ENCODE measurements at places on chromosomes 6 and 20.

DNA sequence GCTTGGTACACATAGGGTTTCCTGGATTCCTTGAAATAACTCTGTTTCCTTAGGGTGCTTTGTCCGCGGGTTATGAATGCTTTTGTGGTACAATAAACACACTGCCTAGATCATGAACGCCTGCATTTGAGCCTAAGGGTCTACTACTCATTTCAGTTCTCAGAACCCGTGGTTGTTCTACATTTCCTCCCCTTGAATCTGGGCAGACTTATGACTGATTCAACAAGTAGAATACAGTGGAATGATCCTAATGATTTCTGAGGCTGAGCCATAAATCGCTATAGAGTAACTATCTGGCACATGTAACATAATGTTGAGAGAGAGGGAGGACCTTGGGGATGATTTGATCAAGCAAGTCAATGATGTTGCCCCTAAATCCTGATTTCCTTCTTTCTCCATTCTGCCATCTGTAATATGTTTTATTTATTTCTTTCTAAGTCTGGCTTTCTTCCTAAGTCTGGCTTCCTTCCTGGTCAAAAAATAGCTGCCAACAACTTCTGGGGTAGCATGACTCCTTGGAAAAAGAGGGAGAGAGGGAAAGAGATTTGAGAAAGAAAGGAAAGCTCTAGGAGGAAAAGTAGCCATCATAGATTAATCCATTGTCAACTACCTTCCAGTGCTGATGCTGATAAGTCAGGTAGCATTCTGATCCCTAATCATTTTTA, 23.0 kb downstream of the ABRACL start:
- DNase-seq = no peak

DNA sequence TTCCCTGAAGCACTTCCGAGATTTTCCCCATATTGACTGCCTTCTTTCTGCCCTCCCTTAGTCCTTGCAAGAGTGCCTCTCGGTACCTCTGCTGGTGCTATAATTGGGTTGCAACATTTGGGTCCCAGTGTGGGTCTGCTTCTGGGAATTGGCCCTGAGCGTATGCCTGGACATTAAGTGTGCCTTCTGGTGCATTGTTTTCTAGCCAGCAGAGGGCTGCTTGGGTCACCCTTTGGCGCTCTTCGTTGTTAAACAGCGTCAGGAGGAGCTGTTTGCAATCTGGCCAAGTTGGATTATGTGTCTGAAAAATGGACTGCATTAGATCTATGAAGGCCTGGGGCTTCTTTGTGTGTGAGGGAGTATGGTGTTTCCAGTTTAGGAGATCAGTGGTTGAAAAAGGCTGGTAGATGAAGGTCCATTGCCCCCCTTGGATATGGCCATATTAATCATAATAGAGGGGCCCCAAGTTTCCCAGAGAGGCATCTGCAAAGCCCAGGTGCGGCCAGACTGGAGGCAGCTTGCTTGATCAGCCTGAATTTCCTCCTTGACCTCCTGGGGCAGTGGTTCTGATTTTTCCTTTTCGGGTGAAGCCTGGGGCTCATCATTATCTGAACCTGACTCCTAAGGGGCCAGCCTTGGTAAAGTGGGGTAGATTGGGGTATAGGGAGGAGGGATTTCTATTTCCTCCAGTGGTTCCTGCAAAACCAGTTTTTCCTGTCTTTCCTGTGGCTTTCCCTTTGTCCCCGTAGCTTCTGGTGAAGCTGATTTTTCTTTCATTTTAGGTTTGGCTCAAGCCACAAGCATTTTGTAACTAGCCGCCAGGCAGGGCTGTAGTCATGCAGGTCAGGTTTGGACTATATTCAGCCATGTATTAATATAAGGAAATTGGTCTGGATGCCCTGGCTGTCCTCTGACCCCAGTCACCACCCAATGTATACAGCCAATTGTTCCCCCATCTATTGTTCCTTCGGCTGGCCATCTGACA, 85.4 kb upstream of the GPR6 start:
- peak; percentile 71 for DNase-seq

GRCh38 chr6:111534231-111534751, 51.3 kb upstream of the REV3L start:
- no peak for DNase-seq

- DNase-seq = no peak
Observed at GRCh38 chr6:84150705-84151104, 76.7 kb downstream of the CEP162 start.

DNA sequence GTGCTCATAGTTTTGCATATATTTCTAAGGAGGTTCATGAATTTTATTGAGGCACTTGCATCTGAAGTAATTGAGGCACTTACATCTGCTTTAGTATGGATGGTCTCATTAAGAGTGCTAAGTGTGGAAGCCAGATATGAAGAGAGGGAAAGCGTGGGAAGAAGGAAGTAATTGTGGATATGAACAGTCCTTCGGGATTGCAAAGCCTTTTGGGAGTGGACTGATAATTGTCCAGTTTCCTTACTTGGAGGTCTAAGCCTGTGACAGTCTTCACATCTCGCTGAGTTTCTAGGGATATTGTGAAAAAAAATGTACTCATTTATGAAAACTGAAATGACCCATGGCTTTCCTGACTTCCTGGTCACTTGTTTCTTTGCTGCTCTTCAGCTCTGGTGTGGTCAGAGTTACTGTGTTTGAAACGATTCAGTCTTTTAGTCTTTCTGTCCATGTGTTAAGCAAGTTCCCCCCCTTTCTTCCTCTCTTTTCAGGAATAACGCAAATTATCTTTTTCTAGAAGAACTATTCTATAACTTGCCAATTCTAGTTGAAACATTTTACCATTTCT, 137.3 kb downstream of the ZFAND3 start:
- no peak for DNase-seq

DNA sequence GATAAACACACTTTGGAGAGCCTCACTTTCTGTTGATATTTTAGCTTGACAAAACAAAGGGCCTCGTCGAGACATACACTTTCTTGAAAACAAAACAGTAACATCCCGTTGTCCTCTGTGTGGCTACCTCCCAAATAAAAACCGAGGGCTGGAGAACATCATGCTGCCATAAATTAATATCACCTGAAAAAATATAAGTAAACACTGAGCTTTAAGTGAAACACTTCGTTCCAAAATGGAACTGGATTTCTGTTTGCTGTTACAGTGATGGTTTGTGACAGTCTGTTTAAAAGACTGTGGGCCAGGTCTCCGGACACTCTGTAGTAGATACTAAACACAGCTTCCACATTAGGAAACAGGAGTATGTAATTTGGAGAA, 187.2 kb downstream of the SMOC2 start:
- no peak for DNase-seq

- peak; percentile 33 for DNase-seq
Observed at GRCh38 chr6:33851959-33852358, 48.2 kb upstream of the MLN start.

- no peak for DNase-seq
Observed at GRCh38 chr6:32318501-32318900, 53.2 kb downstream of the TSBP1 start.

DNA sequence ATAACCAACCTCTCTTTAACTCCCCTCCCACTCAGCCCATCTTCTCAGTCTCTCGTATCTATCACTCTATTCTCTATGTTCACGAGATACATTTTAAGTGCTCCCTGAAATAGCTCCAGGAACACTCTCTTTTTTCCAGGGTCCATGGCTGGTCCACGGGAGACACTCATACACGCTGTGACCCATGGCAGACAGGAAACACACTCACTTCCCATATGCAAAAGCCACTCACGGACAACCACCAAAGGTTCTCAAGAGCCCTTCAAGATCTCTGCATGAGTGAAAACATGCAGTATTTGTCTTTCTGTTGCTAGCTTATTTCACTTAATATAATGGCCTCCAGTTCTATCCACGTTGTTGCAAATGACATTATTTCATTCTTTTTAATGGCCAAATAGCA, 71.4 kb upstream of the PCSK2 start:
- no peak for DNase-seq

DNA sequence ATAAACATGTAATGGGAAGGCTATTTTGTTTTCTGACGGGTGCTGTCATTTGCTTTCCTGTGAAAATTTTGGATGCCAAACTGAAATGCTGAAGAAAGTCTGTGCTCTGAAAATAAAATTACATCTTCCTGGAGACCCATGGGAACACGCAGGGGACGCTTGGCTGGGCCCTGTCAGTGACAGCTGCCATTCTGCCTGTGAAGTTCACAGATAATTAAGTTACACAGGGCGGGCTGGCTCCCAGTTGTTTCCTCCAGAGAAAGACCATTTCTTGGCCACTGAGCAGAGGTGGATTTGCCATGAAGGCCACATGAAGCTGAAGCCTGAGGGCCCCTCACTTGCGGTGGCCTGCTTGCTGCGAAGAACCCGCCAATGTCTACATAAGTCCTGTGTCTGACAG, 93.5 kb downstream of the TMEM170B start:
- DNase-seq = no peak

GRCh38 chr20:62702895-62703852, 5.5 kb upstream of the NTSR1 start:
- DNase-seq = no peak

- peak; percentile 26 for DNase-seq
Observed at GRCh38 chr6:95693108-95693507, 115.8 kb downstream of the MANEA start.

DNA sequence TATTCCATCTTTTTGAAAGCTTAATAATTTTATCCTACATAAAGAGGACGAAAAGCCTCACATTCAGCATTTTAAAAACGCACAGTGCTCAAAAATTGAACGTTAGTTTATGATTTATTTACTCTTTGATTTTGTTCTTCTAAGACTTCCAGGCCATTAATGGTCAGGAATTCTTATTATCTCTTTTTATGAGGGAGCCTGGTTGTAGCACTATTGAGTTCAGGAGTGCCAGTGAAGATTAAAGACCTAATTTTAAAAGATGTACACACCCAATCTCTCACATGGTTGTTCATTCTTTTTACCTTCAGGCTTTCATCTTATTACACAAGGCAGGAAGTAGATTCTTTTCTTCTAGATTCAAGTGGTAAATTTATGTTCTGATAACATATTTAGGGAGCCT, 68.6 kb downstream of the HDDC2 start:
- no peak for DNase-seq

- no peak for DNase-seq
Observed at GRCh38 chr6:17985934-17986655, 1.3 kb downstream of the KIF13A start.

- DNase-seq = no peak
Observed at GRCh38 chr6:89585154-89585553, 53.4 kb downstream of the LYRM2 start.

DNA sequence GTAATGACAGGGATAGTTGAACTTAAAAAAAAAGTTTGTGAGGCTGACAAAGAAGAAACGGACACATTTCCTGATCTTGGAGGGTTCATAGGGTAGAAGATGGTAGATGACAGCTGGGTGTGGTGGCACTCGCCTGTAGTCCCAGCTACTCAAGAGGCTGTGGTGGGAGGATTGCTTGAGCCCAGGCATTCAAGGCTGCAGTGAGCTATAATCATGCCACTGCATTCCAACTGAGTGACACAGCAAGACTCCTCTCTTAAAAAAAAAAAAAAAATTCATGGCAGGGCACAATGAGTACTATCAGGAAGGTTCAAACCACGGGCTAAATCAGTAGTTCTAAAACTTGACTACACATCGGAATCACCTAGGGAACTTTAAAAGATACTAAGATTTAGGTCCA, 2.0 kb upstream of the MICA start:
- no peak for DNase-seq

- no peak for DNase-seq
Observed at GRCh38 chr6:28124971-28125353, 553 bp downstream of the ZSCAN16 start.

GRCh38 chr6:110520209-110520965, 44.0 kb upstream of the SLC22A16 start:
- DNase-seq = no peak

GRCh38 chr20:9140162-9140760, 71.4 kb downstream of the PLCB4 start:
- DNase-seq = no peak

DNA sequence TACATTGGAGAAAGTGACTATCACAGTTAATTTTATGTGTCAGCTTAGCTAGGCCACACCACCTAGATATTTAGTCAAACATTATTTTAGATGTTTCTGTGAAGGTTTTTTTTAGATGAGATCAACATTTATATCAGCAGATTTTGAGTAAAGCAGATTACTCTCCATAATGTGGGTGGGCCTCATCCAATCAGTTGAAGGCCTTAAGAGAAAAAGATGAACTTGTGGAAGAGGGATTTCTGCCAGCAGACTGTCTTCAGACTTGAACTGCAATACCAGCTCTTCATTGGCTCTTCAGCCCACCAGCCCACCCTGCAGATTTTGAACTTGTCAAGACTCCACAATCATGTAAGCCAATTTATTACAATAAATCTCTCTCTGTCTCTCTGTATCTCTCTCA, 25.1 kb upstream of the FBXO30 start:
- DNase-seq = no peak

- no peak for DNase-seq
Observed at GRCh38 chr6:38586992-38587391, 52.7 kb downstream of the BTBD9 start.

DNA sequence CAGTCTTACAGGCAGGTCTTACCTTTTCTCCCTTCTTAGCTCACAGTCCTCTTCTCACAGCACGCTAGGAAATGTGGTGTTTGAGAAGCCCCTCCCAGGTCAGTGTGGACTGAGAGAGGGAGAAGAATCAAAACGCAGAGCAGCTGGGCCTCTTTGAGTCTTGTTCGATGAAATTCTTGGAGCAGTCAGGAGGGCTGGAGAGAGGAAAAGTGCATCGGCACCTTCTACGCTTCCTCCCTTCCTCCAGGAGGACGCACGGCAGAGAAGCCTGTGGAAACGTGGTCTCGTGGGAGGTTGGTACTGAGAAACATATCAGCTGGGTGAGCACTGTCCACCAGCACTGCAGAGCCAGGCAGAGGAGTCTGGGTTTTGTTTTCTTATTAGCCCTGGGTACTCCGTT, 52.7 kb downstream of the TXLNB start:
- no peak for DNase-seq

GRCh38 chr6:168179133-168179532, 100.1 kb upstream of the FRMD1 start:
- no peak for DNase-seq

- no peak for DNase-seq
Observed at GRCh38 chr20:21312813-21313474, 9.8 kb downstream of the XRN2 start.

- no peak for DNase-seq
Observed at GRCh38 chr6:4185846-4186245, 50.5 kb upstream of the ECI2 start.

DNA sequence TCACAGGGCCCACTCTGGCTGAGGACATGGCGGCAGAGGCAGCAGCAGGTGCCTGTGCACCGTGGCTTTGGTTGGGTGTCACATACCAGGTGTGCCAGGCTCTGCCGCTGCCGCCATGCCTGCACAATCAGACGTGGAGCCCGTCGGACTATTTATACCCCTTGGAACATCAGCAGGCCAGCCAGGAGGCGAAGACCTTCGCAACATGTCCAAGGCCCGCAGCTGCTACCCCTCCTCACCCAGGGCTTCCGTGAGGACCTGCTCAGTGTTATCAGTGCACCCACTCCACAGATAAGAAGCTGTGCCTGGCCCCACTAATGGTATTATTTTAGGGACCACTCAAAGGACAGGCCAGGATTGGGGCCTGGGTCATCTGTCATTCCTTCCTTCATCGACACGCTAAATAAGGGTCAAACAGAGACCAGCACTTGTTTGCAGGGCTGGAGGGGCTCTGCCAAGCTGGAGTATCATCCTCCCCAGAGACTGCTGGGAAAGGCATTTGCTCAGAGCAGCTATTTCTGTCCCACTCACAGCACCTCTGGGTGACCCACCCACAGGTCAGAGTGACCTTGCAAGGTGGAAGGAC, 109.2 kb downstream of the BMP7 start:
- no peak for DNase-seq

- DNase-seq = no peak
Observed at GRCh38 chr6:85594197-85594930, 706 bp upstream of the SNX14 start.

Measured in renal cortex interstitium (tissue), 15 donors.